ENCODE measurements at places on chromosomes 12 and 14.
A peak's percentile ranks its signal among the peaks of the same experiment; 100 is the strongest.

GRCh38 chr14:57420986-57421385 is 30.6 kb downstream of the NAA30 start:
- DNase-seq: no peak

DNA sequence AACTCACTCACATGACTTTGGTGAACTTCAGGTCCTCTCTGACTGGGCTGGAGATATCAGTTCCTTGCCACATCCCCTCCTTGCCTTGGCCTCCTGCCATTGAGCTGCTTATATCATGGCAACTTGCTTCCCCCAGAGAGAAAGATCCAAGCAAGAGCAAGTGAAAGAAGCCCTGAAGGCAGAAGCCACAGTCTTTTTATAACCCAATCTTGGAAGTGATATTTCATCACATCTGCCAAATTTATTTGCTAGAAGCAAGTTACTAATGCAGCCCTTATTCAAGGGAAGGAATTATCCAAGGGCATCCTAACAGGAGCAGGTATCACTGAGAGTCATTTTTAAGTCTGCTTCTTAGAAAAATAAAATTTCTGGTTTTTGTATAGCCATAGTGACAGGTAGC is 127.8 kb downstream of the SLC38A4 start:
- DNase-seq: no peak

GRCh38 chr12:22228022-22228875 is 106.3 kb downstream of the ST8SIA1 start:
- DNase-seq: no peak

DNA sequence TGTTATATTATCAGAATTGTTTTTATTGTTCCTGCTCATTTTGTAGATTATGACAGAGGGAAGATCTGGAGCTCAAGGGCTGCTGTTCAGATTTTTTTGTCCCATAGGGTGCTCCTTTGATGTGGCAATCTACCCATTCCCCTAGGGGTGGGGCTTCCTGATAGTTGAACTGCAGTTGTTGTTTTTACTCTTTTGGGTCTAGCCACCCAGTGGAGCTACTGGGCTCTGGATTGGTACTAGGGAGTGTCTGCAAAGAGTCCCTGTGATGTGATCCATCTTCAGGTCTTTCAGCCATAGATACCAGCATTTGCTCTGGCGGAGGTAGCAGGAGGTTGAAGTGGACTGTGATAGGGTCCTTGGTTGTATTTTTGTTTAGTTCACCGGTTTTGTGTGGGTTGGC is 57.9 kb upstream of the SLCO1B1 start:
- no peak for DNase-seq

- DNase-seq: no peak
Observed at GRCh38 chr14:45587142-45587541, 334.1 kb upstream of the MIS18BP1 start.

GRCh38 chr14:77314043-77314442 is 6.6 kb downstream of the POMT2 start:
- no peak for DNase-seq

GRCh38 chr12:122471324-122472226 is 29.2 kb downstream of the ZCCHC8 start:
- no peak for DNase-seq

GRCh38 chr14:88852632-88853031 is 28.2 kb downstream of the TTC8 start:
- DNase-seq: no peak

GRCh38 chr12:76183459-76184186 is 99.1 kb upstream of the NAP1L1 start:
- peak; percentile 18 for DNase-seq

DNA sequence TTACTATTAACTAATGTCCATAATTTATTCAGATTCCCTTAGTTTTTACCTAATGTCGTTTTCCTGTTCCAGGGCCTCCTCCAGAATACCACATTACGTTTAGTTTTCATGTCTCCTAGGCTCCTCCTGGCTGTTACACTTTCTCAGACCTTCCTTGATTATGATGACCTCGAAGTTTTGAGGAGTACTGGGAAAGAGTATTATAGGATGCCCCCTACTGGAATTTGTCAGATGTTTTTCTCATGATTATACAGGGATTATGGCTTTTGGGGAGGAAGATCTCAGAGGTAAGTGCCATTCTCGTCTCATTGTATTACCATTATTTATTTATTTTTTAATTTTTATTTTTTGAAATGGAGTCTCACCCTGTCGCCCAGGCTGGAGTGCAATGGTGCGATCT is 17.7 kb upstream of the C1S start:
- no peak for DNase-seq
